ENCODE measurements at places on chromosomes 16 and 17.

GRCh38 chr16:4803401-4803844 lies 990 bp upstream of the ROGDI start:
- DNase-seq, result no peak

DNA sequence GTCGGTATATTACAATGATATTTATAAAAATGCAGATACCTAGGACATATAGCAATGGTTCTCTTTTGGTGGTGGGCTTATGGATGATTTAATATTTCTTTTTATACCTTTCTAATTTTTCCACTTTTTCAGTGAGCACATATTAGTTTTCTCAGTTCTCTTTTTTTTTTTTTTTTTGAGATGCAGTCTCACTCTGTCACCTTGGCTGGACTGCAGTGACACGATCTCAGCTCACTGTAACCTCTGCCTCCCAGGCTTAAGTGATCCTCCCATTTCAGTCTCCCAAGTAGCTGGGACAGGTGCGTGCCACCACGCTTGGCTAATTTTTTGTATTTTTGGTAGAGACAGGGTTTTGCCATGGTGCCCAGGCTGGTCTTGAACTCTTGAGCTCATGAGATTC lies 15.1 kb downstream of the MAP3K14 start:
- DNase-seq, result no peak

GRCh38 chr17:80646328-80646727 lies 101.7 kb downstream of the RPTOR start:
- no peak for DNase-seq

DNA sequence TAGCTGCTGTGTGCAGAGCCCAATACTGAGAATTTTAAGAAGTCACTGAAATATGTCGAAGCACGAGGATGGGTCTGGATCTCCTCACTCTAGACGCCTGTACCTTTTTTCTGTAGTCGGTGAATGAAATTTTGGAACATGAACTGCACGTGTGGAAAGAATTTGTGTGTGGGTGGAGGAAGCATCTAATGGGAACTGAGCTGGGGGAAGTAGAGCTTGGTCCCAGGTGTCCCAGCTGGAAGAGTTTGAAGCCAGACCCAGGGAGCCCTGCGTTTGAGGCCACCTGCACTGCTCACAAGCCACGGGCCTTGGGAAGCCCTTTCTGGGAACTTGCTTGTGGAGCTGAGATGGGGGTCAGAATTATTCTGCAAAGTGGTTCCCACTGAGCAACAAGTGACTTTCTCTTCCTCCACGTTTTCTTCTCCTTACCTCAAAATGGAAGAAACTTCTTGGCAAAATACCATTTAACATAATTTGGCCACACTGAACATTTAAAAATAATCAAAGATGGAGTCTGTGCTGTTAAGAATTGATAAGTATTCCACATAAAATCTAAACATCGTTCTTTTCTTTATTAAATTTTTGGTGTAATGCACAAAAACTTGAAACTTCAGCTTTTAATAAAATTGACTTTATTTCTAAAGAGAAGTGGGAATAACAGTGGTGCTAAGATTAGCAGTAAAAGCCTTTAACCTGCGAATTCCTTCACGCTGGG lies 163.8 kb downstream of the PRKCA start:
- DNase-seq, result no peak

- DNase-seq, result no peak
Measured at GRCh38 chr16:88019821-88020515, 68.7 kb downstream of the BANP start.

GRCh38 chr16:19907161-19907992 lies 22.7 kb upstream of the GPRC5B start:
- DNase-seq, result peak; percentile 70

- peak; percentile 56 for DNase-seq
Measured at GRCh38 chr17:47286198-47286914, 32.7 kb downstream of the ITGB3 start.

- DNase-seq, result no peak
Measured at GRCh38 chr16:3060339-3061127, 4.9 kb upstream of the IL32 start.

GRCh38 chr17:61478026-61478789 lies 26.0 kb downstream of the TBX4 start:
- peak; percentile 15 for DNase-seq

- no peak for DNase-seq
Measured at GRCh38 chr17:47715669-47716325, 17.2 kb upstream of the TBX21 start.

- DNase-seq, result peak; percentile 93
Measured at GRCh38 chr16:68756239-68756915, 19.3 kb downstream of the CDH1 start.

DNA sequence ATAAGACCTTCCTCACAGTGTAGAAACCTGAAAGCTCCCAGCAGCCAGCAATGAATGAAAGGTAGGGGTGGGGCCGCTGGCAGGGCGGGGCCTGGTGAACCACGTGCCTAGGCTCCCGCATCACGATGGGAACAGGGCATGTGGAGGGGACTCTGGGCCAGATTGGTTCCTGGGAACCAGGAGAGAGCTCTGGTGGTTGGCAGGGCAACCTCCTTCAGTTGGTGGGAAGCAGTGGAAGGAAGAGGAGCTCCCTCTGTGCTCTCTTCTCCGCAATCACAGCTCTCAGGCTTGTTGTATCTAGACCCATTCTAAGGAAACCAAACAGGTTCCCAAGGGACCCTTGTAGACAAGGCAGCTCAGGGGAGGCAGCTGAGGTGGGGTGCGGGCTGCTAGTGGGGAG lies 10.5 kb downstream of the GGA2 start:
- no peak for DNase-seq

DNA sequence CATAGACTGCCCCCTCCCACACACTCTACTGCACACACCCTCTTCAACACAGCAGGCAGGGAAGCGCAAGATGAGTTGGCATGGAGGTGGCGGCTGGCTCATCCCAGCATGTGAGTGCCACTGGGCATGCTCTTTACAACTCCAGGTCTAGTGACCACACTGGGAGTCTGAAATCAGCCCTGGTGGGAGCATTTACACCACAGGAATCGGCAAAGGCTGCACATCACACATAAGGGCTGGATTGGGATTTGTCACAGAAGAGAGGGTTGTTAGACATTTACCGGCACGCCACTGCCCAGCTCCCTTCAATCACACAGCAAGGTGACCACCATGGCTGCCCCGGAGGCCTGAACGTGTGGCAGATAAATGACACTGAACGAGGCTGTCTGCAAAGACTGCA lies 49.4 kb downstream of the ENGASE start:
- DNase-seq, result no peak

DNA sequence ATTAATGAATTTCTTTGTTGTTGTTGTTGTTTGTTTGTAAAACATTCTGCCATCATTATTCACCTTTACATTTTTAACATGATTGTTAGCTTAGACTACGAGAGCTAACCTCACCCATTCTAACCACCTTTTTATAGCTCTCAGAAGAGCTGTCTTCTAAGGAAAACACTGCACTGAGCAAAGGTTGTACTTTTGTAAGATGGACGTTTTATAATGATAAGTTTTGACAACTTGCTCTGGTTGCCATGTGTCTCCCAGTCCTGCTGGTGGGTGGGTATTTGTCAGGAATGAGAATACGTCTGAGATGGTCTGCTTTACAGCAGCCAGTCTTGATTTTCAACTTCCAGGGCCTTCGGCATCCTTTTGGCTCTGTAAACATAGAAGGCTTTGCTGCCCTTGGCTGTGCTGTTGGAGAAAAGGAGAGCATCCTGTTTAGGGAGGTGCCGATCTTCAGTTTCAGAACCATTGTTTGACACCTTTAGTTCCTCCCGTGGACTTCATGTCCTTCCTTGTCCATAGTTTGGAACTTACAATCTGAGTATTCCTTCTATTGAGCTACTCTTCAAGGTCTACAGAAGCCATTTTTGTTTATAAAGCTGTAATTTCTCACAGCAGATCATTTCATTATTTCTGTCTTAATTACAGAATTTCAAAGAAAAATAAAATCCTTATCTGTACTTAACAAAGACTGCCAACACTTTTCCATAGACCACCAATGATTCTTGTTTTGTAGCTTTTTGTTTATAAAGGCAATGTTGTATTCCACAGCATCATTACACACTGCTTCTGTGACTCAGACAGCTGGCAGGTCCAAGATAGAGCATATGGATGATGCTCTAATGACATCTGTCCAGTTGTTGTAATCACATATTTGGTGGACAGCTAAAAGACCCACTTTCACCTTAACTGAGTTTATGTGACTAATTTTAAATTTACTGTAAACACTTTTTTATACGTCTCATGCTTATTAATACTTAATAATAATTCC lies 270.1 kb upstream of the TBX2 start:
- no peak for DNase-seq

- no peak for DNase-seq
Measured at GRCh38 chr17:57090560-57091185, 5.6 kb downstream of the AKAP1 start.

DNA sequence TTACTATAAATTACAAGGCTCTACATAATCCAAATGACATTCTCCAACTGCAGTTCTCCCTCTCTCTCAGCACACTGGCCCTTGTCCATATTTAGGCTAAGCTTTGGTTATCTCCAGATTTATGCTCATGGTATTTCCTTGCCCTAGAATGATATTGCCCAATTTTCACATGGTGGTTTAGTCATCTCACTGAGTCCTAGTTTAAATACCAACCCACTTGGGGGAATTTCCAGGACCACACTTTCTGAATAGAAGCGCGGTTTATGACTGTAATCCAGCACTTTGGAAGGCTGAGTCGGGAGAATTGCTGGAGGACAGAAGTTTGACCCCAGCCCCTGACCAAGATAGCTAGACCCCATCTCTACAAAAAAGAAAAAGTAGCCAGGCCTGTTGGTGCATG lies 280.1 kb upstream of the MON1B start:
- no peak for DNase-seq
